ENCODE measurements at places on chromosomes 4 and X.

DNA sequence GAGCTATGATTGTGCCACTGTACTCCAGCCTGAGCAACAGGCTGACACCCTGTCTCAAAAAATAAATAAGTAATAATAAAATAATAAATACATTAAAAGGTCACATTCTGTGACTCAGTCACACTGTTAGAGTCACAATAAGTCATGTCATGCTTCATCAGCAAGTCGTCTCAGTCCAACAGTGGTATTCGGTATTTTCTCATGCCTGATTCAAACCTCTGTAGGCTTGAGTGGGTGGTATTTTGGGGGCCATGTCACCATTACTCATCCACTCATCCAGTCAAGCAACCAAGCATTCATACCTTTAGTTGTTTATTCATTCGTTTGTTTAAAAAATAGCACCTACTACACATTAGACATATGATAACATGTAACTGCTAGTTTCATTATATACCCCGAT lies 46.9 kb downstream of the SUPT20HL2 start:
- no peak for DNase-seq

DNA sequence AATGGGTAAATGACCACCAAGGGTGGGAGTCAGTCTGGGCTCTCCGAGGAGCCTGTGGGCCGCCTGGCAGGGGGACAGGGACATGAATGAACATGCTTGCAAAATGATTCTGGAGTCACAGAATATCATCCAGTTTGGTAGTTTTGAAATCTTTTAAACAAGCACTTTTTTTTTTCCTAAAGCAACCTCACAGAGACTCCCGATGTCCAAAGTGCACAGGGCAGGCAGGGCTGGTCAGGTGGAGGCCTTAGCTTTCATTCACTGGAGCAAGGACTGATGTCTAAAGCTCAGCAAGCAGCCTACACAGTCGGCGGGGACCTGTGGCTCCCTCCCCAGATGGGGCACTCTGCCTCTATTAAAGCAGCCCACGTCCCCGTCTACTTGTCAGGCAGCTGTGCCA lies 402.9 kb downstream of the PPP1R2C start:
- no peak for DNase-seq

DNA sequence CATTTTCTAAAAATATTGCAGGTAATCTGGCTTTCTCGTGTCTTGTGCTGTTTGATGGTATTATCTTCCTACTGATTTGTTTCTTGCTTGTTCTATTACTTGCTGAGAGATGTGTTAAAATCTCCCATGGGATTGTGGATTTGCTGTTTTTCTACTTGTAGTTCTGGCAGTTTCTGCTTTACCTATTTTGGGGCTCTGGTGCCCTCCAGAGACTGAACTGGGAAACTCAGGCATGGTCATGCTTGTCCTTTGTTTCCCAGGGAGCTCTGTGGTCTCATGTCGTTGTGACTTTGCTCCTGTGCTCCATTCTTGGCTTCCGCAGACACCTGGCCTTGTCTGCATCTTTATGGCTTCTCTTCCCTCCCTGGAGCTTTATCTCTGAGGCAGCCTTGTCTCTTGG lies 39.5 kb downstream of the NSD2 start:
- DNase-seq, result peak; percentile 81

DNA sequence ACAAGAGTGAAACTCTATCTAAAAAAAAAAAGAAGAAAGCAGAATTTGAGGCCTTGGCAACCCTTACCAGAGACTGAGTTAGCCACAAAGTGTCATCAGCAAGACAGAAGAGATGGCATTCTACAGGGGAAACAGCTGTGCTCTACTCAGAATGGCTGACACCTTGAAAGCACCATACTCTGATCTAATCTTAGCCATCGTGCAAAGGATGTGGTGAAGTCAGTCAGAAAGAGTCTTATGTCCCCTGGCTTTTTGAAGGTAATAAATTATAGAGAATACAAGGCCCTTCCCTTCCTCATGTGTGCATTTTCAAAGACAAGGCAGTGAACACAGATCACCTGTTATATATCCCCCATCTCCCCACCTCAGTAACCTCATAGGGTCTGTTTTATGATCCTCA lies 13.2 kb downstream of the CLNK start:
- DNase-seq, result no peak

DNA sequence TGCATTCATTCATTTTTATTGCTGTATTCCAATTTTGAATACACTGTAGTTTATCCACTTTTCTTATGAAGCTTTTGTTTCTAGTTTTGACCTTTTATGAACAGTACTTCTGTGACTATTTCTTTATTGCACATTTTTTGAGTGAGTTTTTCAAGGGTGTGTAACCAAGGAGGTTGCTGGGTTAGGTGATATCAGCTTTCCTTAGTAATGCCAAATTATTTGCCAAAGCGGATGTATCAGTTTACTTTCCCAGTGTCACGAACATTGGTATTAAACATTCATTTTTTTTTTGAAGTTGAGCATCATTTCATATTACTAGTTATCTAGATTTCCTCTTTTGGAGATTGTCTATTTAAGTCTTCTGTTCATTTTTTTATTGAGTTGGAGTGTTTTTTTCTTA lies 32.9 kb downstream of the STIM2 start:
- no peak for DNase-seq

DNA sequence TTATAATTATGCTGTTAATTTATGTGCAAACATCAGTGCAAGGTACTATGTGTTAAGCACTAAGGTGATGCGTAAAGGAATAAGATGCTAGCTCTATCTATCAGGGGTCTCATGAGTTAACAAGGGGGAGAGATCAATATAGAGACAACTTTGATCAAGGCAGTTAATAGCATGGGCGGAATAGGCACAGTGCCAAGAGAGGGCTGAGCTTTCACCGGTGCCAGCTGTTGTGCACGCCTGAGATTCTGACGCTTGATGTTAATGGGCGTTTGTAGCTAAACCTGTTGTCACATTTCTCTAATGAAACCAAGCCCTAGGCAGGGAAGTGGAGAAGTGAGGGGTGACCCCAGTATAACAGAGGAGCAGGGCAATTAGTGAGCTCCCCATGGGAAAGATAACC lies 86.0 kb upstream of the NMU start:
- DNase-seq, result no peak

- no peak for DNase-seq
Observed at GRCh38 chrX:149490100-149490499, 15.0 kb downstream of the IDS start.

DNA sequence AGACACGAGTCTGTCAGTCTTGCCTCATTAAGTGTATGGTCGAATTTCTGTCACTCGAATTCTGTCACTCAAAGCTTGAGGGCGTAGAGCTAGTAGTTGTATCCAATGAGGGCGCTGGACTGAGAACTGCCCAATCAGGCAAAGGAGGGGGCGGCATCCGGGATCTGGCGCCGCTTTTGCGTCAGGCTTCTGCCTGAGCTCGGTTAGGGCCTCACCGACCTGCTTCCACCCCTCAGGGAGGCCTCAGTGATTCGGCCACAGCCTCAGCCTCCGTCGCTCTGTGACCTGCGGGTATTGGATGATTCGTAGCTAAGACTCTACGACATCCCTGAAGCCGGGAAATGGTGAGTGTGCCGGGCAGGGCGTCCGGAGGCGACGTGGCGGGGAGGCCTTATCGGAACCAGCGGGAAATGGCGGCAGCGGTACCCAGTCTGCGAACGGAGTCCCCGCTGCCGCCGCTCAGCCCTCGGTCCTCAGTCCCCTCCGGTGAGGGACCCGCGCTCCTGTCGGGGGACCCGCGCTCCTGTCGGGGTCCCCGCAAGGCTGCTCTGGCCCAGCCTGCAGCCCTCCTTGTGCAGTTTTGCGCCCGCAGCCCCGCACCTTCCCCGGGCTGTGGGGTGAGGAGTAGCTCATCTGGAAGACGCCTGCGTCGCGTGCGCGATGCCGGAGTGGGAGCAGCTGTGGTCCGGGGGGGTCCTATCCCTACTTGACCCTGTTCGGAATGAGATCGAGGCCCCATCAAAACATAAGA lies 88.3 kb downstream of the ZNF718 start:
- peak; percentile 70 for DNase-seq

- no peak for DNase-seq
Observed at GRCh38 chr4:35124106-35124505, 1120.2 kb downstream of the ARAP2 start.

GRCh38 chr4:186760576-186760975 lies 36.9 kb upstream of the FAT1 start:
- DNase-seq, result no peak

GRCh38 chr4:56619160-56619559 lies 61.9 kb downstream of the HOPX start:
- peak; percentile 3 for DNase-seq

GRCh38 chr4:99998062-99998867 lies 48.2 kb upstream of the H2AZ1 start:
- peak; percentile 63 for DNase-seq

DNA sequence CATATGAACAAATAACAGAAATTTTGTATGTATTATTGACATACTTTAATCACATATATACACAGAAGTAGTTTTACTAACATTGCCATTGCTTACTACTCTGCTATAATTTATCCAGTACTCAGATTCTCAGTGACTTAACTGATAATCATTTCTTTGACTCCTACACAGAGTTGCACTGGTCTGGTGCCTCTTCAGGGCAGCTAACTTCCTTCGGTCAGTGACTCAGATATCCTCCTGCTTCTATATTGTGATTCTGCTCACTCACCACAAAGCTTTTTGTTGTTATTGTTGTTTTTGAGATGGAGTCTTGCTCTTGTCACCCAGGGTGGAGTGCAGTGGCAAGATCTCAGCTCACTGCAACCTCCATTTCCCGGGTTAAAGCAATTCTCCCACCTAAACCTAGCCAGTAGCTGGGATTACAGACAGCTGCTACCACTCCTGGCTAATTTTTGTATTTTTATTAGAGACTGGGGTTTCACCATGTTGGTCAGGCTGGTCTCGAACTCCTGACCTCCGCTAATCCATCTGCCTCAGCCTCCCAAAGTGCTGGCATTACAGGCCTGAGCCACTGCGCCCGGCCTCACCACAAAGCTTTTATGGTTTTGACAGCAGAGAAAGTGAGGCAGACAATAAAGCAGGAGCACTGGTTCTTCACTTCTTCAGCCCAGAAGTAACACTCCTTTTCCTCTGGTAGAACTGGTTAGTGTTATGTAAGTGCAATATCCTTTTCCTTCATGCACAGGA lies 499.3 kb downstream of the EPHA5 start:
- DNase-seq, result no peak

- DNase-seq, result no peak
Observed at GRCh38 chr4:32172761-32173160, 1452.6 kb downstream of the PCDH7 start.

DNA sequence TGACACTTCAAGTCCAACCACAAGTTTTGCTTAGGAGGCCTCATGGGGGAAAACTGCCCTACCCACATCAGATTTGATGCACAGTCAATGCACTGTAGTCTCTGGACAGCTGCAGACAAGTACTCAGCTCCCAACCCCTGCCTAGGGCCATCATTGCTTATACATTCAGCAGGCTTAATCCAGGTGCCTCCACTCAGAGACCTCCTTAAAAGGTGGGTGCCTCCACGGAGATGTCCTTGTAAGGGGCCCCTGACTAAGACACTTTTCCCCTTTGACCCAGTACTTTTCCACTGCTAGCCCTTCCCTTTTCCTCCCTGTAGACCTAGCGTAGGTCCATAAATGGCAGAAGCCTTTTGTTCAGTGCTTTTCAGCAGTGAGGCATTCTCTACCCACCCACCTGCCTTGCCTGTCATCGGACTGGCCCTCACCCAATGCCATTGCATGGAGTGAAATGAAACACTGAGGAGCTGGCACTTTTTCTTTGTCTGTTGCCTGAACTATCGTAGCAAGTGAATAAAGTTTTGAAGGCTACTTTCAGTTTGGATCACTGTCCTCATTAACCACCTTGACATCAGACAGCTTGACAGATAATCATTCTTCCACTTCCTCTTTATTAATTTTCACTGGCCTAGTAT lies 23.8 kb upstream of the PLK4 start:
- no peak for DNase-seq

DNA sequence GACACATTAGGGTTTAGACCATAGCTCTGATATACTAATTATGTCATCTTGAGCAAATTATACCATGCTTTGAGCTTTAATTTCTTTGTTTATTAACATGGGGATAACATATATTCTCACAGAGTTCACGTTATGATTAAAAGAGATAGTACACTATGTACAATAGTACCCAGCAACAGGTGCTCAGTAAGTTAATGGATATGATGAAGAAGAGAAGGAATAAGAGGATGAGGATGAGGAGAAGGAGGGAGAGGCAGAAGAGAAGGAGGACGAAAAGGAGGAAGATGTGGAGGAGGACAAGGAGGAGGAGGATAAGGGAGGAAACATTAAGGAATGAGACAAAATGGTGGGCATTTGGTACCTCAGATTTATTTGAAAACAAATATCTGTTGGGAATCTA lies 260.4 kb downstream of the SH2D1A start:
- DNase-seq, result no peak

GRCh38 chrX:15737959-15738902 lies at the start of gene CA5B:
Gene CA5B (plus strand): TSS chrX:15738270. CDS start chrX:15750024, 11,754 bp downstream.
- peak; percentile 77 for DNase-seq

DNA sequence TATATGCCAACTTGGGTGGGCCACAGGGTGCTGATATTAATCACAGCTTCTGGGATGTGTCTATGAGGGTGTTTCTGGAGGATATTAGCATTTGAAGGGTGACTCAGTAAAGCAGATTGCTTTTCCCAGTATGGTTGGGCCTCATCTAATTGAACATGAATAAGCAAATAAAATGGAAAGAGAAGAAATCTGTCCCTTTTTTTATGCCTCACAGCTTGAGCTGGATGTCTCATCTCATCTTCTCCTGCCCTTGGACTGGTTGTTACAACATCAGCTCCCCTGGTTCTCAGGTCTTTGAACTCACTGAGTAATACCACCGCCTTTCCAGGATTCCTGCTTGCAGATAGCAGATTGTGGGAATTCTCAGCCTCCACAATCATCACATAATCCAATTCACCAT lies 1149.2 kb downstream of the PCDH18 start:
- no peak for DNase-seq

- DNase-seq, result no peak
Observed at GRCh38 chrX:117689956-117690355, 426.7 kb downstream of the KLHL13 start.

GRCh38 chr4:177680308-177680707 lies 238.1 kb upstream of the AGA start:
- no peak for DNase-seq

DNA sequence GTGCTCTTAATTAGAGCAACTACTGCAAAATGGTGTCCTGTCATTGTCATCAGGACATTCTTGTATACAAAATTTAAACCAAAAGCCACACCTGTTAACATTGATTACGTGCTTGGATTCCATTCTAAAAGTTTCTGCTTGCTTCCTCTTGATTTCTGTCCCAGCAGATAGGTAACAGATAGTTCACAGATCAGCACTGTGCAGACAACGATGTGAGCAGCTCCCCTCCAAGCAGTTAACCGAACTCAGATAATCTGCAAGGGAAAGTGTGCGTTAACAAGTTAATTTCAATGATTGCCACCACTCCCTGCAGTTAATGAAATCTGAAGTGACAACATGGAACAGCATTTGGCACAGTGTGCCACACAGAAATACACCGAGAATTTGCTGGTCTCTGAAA lies 54.4 kb upstream of the RELL1 start:
- no peak for DNase-seq
